ENCODE measurements at places on chromosomes 4 and X.

DNA sequence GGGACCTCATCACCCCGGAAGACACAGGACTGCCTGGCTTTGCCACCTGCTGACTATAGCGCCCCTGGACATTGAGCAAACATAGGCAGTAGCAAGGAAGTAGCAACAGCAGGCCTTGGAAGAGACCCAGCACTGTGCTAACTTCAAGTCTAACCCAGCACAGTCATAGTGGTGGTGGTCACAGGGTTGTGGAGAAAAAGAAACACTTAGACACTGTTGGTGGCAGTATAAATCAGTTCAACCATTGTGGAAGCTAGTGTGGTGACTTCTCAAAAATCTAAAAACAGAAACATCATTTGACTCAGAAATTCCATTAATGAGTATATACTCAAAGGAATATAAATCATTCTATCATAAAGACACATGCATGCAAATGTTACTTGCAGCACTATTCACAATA is 874.0 kb upstream of the EPHA5 start:
- DNase-seq: no peak

DNA sequence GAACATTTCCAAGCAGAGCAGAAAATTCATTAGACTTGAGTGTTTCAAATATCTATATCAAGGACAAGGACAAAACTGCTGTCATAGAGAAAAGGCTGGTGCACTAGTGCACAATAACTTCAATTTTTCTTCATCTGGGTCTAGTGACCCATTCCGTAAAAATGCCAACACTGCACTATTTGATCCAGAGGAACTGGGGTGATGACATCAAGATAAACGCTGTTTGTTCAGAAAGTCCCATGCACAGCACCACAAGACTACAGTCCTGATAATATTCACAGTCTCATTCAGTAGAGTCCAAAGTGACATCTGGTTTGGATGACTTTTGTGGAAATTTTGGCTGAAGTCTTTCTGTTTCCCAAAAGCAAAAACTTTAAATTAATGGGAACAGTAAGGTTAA is 303.5 kb upstream of the GALNT7 start:
- no peak for DNase-seq

DNA sequence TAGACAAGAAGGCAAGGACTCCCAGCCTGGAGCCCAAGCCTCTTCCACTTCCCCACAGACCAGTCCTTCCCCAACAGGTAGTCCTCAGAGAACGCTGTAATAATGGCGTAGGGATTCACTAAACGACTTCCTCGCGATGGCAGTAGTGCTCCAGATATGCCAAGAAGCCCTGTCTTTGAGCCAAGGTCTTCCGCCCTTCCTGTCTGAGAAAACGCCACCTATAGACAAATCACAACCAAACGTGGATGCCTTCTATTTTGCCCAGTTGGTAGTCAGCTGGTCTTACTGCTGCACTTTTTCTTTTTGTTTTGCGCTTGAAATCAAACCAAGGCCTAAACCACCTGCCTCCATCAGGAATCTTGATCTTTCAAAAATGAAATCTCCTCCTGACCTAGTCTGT is 203.3 kb downstream of the OR13H1 start:
- no peak for DNase-seq

GRCh38 chrX:19682712-19683331 is 167.5 kb upstream of the MAP3K15 start:
- DNase-seq: peak; percentile 61

- DNase-seq: no peak
Observed at GRCh38 chr4:14917298-14917633, 85.0 kb upstream of the CPEB2 start.

DNA sequence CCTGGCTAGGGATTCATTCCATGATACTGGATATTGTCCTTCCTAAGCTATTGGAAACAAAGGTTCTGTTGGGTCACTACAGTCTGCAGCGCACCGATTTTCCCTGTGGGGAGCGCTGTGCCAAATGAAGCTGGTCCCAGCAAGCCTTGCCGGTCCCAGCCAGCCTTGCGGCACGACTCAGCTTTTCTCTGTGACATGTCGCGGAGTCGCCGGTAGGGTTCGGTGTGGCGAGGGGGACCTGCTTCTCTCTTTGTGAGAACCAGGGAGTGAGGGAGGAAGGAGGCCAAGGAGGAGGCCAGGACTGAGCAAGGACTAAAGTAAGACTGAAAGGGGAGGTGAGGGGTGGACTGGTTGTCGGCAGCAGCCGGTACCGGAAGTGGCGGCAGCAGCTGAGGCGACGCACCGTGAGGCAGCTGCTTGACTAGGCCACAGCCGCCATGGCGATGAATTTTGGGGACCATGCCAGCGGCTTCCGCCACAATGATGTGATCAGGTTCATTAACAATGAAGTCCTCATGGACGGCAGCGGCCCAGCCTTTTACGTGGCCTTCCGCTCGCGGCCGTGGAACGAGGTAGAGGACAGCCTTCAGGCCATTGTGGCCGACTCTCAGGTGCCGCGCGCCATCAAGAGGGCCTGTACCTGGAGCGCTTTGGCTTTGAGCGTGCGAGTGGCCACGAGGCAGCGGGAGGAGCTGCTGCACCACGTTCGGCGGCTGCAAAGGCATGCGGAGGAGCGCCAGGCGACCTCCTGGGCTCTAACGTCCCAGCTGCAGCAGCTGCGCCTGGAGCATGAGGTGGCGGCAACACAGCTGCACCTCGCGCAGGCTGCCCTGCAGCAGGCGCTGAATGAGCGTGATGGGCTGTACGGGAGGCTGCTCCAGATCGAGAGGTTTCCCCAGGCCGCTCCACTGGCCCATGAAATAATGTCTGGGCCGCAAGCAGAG is at the start of gene TEX13D:
Gene TEX13D (plus strand): TSS at position 180 of the 944 bp plus-strand sequence. CDS start 258 bp downstream, at position 438.
- no peak for DNase-seq

- no peak for DNase-seq
Observed at GRCh38 chr4:155734065-155734464, 24.8 kb upstream of the GUCY1B1 start.
